ENCODE measurements at places on chromosomes 3 and 15.

- peak; percentile 54 for DNase-seq
These were observed 77.5 kb upstream of the PRR23C start for GRCh38 chr3:139122221-139122581.

DNA sequence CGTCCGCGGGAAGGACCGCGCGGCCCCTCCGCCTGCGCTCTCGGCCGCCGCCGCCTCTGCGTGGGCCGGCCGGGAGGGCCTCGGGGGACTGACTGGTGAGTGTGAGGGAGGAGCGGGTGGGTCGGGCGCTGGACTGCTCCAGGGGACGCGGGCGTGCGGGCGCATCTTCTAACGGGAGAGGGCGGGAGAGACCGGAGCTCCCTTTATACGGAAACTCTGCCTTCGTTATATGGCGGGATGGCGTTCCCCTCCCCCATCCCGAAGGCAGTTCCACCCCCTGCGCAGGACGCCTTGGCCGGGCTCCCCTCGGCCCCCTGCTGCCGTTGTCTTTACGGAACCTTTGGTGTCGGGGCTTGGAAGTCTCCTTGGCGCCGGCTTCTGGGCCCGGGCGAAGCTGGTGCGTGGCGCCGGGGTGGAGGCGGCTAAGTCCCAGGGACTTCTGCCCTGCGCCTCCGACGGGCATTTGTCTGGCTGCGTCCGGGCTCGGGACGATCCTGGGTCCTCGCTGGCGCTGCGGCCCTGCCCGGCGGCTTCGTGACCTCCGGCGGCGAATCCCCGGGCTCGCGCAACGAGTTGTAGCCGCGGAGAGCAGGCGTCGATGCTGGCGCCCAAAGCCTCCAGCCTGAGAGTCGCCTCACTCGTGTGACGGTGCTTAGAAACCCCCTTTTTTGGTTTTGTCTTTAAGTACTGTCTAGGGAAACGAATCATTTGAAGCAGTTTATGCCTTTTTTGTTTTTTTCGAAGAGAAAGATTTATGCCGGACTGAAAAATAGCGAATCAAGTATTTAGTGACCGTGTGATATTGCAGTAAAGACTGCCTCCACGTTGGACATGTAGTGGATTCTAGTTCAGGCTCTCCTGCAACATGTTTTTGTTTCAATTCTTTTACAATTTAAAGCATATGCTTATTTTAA is 623 bp downstream of the ZNF639 start:
- peak; percentile 87 for DNase-seq

DNA sequence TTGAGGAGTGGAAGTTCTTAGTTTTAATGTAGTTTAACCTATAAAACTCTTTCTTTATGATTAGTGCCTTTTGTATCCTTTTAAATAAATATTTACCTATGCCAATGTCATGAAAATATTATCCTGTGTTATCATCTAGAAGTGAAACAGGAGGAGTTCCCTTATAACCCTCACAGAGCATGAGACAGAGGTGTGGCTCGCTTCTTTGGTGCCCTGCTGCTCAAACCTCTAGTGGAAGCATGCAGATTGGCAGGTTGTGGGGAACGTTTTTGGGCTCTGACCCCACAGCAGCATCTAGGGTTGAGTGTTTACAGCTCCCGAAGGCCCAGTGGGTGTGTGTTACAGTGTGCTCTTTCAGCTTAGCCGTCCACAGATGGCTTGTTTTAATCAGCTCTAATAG is 459.4 kb upstream of the AZI2 start:
- DNase-seq: no peak

DNA sequence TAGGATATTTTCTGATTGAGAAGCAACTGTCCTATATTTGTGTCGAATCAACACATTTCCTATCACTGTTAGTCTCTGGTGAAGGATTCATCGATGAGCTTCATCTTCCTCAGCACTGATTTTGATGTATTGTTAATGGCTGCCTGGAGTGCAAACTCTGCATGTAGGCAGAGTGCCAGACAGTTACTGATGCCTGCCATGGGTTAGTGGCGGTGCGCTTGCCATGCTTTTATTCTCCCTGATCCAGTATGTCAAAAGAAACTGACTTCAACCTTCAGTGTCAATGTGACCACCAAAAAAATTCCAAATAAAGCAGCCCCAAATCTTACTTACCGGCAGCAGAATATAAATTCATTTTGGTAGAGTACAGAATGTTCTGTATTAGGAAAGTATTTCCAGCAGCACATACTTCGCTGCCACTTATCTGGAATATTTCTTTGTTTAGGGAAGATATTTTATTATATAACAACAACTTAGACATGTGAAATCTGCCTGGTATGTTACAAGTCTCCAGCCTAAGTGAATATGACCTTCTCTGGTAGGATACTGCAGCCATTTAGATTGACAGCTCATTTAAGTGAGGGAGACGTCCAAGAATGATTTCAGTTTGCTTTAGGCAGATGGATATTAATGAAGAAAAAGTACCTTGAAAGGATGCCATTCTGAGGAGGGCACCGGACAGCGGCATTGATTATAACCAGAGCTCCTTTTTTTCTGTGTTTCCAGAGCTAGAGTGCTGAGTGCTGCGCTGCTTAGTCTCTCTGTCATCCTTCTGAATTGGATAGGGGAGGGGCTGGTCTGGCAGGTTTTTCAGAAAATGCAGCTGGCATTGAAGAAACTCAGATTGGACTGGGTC is 59.9 kb downstream of the ARHGEF26 start:
- no peak for DNase-seq

GRCh38 chr3:24229468-24230221 is 265.0 kb downstream of the THRB start:
- DNase-seq: no peak

DNA sequence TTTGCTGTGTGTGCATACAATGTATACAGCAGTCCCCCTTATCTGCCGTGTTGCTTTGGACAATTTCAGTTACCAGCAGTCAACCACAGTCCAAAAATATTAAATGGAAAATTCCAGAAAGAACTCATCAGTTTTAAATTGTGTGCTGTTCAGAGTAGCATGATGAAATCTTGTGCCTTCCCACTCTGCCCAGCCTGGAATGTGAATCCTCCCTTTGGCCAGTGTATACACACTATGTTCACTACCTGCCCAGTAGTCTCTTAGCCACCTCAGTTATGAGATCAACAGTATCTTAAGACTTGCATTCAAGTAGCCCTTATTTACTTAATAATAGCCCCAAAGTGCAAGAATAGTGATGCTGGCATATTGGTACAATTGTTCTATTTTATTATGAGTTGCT is 133.6 kb upstream of the ABHD17C start:
- peak; percentile 30 for DNase-seq

DNA sequence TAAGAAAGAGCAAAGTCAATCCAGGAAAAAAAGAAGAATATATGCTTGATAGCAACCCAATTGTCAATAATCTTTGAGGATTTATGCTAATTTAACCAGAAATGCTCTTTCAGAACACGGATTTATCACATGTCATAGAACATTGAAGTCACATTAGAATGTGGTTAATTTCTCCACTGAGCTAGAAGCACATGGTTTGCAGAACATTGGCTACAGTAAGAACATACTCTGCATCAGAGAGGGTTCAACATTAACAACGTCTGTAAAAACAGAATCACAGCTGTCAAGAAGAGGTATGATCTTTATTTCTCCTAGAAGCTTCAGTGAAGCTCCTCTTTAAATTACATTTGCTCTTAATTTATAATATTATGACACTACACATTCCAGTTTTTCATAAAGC is 619.7 kb upstream of the AGTR1 start:
- no peak for DNase-seq

DNA sequence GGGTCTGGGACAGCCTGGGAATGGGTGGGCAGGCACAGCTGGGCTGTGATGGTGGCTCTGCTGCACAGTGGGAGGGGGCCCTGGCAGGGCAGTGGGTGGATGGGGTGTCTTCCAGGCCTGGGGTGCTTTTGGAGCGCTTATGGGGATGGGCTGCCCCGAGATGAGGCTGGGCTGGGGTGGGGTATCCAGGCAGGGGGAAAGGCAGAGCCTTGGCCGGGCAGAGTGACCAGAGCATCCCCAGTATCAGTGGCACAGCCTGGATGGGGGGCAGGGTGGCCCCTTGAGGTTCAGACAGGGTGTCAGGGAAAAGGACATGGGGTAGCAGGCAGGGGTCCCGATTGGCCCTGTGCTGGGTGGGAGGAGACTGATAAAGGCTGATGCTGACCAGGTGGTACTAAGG is 26.6 kb downstream of the HDAC11 start:
- DNase-seq: no peak

DNA sequence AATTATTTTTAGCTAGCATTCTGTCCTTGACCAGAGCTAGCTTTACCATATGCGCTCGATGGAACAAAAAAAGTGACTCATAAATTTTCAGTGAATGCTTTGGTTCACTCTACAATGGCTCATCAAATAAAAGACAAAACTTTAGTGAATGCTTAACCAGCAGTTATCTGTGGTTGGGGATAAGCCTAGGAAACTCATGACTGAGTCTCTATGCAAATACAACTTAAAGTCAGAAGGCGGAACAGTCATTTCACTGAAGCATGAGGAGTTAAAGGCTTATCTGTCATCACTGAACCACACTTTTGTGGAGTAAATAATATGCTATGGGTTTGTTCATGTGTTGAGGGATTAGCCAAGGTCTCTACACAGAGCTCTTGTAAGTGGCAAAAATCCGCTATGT is 308.4 kb downstream of the SQOR start:
- DNase-seq: no peak

DNA sequence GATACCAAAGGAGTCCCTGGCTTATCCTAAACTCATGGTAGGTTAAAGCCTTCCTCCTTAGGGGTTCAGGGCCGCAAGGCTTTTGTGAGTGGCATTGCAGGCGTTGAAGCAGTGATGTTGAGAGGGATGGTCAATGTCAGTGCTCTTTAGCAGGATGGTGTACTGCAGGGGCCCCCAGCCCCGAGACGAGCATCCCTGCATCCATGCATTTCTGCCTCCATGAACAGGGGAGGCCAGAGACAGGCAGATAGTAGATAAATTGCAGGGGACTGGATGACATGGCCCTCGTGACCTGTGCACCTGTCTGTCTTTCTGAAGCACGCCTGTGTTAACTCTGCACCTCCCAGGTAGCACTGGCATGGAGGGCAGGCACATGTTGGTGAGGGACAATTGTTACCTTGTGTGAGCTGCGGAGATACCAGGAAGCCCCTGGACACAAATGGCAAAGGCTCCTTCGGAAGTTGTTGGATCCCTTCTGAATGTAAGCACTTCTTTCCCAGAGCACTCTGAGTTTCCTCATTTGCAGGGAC is 133.5 kb downstream of the SNRPN start:
- no peak for DNase-seq

- no peak for DNase-seq
These were observed 178.6 kb downstream of the KCNAB1 start for GRCh38 chr3:156298938-156299337.

DNA sequence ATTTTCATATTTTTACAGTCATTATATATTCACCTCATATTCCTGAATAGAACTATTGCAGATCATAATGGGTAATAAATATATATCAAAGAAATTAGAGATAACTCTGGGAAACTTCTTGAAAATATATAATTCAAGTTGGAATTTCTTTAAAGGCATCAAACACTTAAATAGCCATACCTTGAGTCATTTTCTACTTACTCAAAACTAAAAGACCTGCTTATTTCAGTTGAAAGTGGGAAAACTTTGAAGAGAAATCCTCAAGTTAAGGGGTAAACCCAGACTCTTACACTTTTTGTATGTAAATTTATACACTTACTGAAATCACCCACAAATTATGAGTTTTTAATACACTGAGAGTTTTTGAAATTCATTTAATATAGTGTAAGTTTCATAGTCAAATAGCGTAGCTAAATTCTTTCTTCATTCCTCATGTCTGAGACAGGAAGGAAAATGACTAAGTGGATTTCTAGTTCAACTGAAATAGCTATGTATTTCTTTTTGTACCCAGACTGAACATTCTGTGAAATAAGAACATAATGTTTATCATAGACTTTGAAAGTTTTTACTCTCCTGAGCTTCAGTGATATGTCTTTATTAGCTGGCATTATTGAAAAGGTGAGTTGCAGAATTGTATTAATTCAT is 4.6 kb upstream of the ALCAM start:
- peak; percentile 91 for DNase-seq

DNA sequence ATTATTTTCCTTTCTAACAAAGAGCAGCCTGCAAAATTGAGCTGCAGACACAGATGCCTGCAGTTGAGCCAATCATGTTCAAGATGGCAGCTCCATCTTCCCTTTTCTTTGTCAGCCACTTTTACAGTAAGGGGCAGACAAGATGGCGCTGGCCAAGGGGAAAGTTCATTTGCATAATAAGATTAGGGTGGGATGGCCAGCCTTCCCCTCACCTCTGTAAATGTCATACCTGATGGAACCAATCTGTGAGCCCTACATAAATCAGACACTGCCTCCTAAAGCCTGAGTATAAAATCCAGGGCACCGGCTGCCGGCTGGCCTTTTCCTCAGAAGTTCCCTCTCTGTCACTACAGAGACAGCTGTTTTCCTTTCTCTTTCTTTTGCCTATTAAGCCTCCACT is 15.8 kb downstream of the PATL2 start:
- DNase-seq: no peak

GRCh38 chr15:90248789-90249202 is 560 bp upstream of the TTLL13 start:
- no peak for DNase-seq

- peak; percentile 92 for DNase-seq
These were observed 932 bp downstream of the GSK3B start for GRCh38 chr3:120093119-120093910.

DNA sequence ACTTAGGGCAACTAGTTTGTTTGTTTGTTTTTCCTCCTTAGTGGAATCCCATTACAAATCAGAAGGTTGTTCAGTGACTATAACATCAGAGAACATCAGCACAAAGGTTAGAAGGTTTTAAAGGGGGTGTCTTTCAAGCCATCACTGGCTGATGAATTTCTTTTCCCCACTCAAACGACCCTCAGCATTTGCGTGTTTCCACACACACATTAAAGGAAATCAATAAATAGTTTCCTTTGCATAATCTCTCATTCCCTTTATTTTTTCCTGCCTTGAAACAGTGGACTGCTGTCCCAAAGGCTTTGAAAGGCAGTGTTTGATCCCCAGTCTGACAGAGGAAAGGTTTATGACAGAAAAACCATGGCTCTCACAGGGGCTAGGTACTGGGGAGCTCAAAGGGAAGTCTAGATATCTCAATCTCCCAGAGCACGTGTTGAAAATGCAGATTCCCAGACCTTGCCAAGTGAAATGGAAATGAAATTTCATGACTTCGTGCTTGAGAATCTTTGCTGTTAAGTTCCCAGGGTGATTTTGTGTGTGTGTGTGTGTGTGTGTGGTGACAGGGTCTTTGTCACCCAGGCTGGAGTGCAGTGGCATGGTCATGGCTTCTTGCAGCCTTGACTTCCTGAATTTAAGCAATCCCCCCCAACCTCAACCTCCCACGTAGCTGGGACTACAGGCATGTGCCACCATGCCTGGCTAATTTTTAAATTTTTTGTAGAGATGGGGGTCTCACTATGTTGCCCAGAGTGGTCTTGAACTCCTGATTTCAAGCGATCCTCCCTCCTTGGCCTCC is 2.2 kb upstream of the INTS14 start:
- DNase-seq: no peak

- peak; percentile 90 for DNase-seq
These were observed at the start of gene FGF7 for GRCh38 chr15:49423021-49423420. Gene FGF7, plus strand, starts transcription at chr15:49423242. Its CDS starts 1,056 bp downstream, at chr15:49424298.

DNA sequence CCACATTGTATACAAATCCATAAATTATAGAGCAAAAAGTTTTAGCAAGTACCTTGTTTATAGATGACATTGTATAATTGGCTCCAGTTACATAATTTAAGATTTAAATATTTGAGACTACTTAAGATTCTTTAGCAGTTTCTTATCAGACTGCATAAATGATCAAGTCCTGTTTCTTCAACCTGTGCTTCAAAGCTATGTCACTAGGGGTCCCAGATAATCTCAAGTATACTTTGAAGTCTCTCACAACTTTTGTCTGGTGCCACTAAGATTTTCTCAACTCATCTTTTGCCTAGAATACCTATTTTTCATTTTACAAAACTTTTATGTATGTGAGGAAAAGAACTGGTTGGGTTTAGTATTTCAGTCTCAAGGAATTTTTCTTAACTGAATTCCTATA is 205.5 kb downstream of the STAG1 start:
- peak; percentile 31 for DNase-seq
